ENCODE measurements at places on chromosomes 6 and 20.

GRCh38 chr6:150898399-150899170, 33.1 kb downstream of the MTHFD1L start:
- DNase-seq, result no peak

- no peak for DNase-seq
These were observed 859.4 kb downstream of the MAFB start for GRCh38 chr20:39829661-39830060.

- DNase-seq, result no peak
These were observed 2.0 kb downstream of the TRAM2 start for GRCh38 chr6:52574709-52575501.

- no peak for DNase-seq
These were observed 6.1 kb downstream of the DACT2 start for GRCh38 chr6:168313431-168314011.

- no peak for DNase-seq
These were observed 187.8 kb upstream of the PRDM1 start for GRCh38 chr6:105898286-105898685.

GRCh38 chr20:32638848-32639247, 34.9 kb downstream of the C20orf203 start:
- no peak for DNase-seq

DNA sequence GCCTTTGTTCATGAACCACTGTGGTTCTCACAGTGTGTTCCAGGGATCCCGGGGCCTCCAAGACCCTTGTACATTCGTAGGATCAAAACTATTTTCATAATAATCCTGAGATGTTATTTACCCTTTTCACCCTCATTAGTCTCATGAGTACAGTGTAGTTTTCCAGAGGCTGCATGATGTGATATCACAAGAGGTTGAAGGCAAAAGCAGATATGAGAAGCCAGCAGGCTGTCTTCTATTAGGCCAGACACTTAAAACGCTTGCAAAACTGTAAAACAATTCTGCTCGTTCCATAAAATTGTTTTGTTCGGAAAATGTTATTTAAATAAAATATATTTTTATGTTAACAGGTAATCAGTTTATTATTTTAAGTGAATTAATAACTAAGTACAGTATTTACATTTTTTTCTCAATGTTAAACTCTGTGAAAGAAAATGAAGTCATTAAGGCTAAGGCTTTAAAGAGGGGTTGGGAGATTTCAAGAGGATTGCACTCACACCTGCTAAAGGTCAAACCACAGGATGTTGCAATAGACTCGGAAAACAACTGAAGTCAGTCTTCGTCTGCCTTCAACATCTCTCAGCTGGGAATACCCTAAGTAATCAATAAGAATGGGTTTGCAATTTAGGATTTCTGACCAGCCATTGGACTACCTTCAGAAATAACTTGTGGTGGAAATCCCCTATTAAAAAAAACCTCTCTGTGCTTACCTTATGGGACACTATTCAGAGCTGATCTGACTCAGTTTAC, 474.2 kb downstream of the KIF16B start:
- DNase-seq, result no peak

DNA sequence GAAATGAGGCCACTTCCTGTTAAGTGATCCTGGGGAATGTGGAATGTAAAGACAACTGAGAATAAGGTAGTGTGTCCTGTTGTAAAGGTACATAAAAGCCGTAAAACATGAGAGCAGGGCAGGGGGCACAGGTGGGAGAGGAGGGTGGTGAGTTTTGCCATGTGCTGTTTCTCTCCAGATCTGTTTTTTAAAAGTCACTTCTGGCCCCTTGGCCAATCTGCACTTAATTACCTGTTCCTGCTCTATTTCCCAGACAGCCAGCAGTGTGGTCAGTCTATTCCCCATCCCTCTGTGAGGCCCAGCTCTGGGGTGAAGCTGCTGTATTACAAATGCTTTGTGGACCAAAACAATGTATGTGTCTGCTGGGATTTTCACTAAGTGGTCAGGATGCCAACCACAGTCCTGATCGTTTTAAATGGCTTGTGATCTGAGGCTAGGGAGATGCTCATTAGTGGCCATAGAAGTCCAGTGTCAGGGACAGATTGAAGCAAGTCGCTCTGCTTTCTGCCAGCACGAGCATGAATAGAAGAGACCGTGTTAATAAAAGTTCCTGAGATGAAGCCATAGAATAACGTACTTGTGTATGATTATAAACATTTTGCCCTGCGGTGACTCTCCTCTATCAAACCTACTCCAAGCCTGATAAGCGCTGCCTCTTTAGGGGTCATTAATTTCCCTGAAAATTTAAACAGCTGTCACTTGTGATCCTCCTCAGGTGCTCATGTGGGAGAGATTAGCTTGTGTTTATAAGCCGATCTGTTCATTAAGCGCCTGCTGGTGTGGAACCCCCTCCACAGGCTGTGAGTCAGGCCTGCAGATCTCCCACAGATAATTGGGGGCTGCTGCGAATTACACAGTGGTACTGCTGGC, 111.8 kb upstream of the CENPW start:
- no peak for DNase-seq

Measured in NCI-H2107 (cell line).